RCC 7860 (cell line): ENCODE measurements at places on chromosomes 6 and 20.
A peak's percentile ranks its signal among the peaks of the same experiment; 100 is the strongest.

DNA sequence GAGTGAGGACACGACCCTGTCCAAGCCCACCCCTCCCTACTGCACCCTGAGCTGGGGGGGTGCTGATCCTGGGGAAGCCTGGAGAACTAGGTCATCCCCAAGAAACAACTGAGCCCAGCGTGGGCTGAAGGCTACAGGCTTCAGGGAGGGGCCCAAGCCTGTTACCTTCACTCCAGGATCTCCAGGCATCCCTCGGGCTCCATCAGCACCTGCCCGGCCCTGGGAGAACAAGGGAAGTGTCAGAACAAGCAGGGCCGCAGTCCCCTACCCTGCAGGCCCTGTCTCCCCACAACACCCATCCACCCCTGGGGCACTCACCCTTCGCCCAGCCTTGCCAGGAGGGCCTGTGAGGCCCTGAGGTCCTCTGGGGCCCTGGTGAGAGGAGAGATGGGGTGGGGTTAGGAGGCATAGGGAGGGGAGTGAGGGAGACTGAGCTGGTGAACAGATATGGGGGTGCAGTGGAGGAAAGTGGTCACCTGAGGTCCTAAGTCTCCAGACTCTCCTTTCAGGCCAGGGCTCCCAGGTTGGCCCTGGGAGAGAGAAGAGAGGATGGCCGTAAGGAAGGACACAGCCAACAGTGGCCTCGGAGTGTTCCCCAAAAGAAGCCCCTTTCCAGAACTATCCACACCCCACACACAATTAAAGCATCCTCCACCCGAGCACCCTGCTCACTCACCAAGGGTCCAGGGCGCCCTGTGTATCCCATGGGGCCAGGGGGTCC is 13.4 kb downstream of the COL11A2 start:
- no peak for DNase-seq

DNA sequence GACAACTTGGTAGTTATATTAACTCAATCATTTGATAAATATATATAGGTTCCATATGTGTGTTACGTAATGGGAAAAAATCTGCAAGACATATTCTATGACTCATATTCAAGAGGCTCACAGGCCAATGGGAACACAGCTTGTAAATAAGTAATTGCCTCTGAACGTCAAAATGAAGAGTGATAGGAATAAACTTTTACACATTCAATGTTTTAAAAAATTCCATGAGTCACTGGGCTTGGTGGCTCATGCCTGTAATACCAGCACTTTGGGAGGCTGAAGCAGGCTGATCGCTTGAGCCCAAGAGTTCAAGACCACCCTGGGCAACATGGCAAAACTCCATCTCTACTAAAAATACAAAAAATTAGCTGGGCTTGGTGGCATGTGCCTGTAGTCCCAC is 209.4 kb upstream of the MCHR2 start:
- DNase-seq: peak; percentile 95

GRCh38 chr20:34403063-34403827 is 40.2 kb downstream of the ITCH start:
- no peak for DNase-seq

- DNase-seq: no peak
These were observed 8.1 kb upstream of the RRBP1 start for GRCh38 chr20:17690144-17690543.

GRCh38 chr6:26272171-26272637 is 92.8 kb upstream of the BTN3A2 start:
- no peak for DNase-seq

DNA sequence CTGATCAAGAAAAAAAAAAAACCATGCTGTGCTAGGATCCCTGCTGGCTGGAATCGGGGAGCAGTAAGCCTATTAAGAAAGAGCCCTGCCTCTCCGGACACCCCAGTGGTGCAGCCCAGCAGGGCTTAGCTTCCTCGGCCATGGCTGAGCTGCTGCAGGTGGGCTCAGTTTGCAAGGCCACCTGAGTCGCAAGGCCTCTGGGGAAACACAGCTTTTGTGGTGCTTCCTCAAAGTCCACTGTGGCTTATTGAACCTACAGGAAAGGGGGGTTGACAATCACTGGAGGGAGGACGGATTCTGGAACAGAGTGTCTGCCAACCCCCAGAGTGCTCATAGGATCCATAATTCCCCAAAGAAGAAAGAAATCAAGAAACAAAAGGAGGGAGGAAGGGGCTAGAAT is 240.8 kb downstream of the SMOC2 start:
- DNase-seq: no peak

- no peak for DNase-seq
These were observed 122.7 kb downstream of the SNX5 start for GRCh38 chr20:17845701-17846475.

DNA sequence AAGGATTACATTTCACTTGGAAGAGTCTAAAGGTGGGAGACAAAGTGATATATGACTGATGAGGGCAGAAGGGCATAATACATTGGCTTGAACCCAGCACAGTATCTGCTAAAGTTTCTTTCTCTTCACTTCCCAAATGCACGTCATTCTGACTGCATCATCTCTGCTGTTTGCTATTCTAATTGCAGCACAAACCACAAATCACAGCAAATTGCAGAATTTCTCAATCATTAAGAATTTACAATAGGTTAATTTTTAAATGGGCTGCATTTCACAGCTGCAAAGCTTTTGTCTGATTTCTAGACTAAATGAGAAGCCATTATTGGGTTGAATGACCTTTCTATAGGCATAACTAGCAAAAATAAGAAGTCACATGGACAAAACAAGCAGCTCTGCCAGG is 337.0 kb downstream of the RNGTT start:
- DNase-seq: no peak

DNA sequence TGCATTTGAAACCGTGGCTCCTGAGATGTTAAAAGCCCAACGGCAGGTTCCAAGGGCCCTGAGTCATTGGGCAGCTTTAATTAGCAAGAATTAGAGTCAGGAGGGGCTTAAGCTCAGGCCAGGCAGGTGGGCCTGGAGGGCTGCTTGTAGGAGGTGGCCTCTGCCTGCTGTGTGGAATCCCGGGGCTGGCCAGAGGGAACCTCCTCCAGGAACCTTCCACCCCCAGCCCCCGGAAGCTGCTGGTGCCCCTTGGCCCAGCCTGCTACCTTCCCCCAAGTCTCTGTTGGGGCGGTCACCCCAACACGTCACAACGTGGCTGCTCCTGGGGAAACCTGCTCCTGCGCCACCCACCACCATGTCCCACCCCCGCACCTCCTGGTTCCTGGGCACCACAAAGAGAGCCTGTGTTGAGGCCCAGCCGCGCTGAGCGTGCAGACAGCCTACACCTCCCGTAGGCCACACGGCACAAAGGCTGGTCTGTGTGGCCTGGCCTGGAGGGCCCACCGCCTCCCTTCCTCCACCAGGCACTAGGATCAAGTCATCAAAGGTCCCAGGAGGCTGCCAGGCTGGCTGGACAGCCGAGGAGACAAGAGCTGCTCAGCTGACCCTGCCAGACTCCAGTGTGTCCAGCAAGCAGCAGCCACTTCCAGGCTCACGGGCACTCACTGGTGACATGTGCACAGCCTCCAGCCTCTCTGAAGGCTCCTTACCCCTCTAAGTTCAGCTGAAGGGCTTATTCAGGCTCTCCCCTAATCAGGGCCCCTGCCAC is 86.3 kb downstream of the SNX5 start:
- no peak for DNase-seq

DNA sequence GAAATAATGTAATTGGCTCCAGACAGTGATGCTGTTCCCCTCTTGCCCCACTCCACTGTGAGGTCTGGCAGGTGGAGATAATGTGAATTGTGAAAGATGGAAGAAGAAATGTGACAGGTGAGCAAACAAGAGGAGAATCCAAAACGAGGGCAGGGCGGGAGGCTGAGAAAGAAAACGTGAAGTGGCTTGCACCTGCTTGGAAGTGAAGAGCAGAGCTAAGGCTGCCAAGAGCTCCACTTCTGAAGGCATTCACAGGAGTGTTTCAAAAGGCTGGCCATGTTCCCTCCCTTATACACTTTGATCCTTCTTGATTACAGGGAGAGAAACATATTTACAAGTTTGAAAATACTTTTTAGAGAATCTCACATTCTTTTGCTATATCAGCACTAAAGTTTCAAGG is 359.4 kb downstream of the EPHA7 start:
- DNase-seq: no peak

DNA sequence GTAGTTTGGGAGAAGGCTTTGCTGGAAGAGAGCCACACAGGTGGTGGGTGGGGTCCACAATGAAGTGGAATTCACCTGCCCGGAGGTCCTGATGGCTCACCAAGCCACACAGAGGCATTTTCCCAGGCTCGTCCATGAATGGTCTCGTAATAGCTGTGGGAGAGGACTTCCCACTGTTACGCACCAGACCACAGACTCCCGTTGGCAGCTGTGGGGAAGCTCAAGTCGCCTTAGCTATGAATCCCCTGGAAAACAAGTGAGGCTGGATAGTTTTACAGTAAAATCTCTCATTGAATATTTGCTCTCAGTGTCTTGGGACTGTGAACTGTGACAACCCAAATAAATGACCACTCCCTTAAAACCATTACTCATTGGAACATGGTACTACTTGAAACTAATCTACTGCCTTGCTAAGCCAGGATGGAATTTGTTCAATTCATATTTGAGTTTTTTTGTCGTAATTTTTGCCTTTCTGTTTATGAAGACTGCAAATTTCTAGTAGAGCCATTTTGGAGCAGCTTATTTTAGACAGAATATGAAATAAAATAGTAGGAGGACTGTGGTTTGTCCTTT is 79.4 kb downstream of the JAG1 start:
- DNase-seq: peak; percentile 19

GRCh38 chr6:118788702-118789101 is 105.2 kb upstream of the ASF1A start:
- no peak for DNase-seq

DNA sequence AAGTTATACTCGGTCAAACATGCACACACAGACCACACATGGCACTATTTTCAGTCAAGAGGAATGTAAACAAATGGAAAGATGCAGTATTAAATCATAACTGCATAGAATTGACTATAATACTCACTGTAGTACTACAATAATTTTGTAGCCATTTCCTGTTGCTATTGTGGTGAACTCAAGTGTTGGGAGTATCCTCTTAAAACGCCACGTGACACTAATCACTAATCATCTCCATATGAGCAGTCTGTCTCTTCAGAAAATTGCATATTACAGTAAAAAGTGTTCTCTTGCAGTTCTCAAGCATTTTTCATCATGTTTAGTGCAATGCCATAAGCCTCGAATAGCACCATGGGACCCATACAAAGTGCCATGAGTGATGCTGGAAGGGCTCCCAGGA is 258.7 kb upstream of the ID4 start:
- DNase-seq: no peak

- no peak for DNase-seq
These were observed 37.9 kb upstream of the BEND6 start for GRCh38 chr6:56916849-56917551.

- DNase-seq: peak; percentile 5
These were observed 43.4 kb downstream of the NHSL1 start for GRCh38 chr6:138455746-138456400.

DNA sequence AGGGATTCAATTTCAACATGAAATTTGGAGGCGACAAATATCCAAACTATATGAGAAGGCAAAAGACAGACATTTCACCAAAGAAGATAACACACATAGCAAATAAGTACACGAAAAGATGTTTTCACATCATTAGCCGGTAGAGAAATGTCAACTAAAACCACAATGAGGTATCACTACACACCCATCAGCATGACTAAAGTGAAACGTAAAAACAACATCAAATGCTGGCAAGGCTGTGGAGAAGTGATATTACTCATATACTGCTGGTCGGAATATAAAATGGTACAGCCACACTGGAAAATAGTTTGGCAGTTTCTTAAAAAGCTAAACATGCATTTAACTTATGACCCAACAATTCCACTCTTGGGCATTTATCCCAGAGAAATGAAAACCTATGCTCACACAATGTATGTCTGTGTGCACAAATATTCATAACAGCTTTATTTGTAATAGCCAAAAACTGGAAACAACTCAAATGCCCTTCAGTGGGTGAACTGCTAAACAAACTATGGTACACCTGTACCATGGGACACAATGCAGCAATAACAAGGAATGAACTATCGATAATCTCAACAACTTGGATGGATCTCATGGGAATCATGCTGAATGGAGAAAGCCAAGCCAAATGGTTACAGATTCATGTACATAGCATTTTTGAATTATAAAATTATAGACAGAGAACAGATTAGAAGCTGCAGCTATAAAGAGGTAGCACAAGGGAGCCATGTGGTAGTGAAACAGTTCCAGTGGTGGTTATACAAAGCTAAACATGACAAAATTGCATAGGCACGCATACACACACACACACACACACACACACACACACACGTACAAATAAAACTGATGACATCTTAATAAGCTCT is 8.6 kb downstream of the ADAT2 start:
- DNase-seq: no peak

- DNase-seq: no peak
These were observed 4.8 kb downstream of the CST5 start for GRCh38 chr20:23874747-23875146.

DNA sequence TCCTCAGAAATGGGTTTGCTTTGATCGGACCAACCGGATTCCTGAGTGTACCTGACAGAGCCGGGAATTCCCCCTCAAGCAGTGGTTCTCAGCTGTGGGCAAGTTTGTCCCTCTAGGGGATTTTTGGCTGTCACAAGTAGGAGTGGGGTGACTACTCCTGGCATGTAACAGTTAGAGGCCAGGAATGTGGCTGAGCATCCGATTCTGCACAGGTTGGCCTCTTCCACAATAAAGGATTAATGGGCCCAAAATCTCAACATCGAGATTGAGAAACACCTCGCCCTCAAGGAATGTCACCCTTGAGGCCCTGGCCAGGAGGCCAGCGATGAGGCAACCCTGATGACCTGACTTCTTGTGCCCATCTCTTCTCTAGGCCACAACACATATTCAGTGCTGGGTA is 7.9 kb downstream of the AGPAT4 start:
- DNase-seq: peak; percentile 85

DNA sequence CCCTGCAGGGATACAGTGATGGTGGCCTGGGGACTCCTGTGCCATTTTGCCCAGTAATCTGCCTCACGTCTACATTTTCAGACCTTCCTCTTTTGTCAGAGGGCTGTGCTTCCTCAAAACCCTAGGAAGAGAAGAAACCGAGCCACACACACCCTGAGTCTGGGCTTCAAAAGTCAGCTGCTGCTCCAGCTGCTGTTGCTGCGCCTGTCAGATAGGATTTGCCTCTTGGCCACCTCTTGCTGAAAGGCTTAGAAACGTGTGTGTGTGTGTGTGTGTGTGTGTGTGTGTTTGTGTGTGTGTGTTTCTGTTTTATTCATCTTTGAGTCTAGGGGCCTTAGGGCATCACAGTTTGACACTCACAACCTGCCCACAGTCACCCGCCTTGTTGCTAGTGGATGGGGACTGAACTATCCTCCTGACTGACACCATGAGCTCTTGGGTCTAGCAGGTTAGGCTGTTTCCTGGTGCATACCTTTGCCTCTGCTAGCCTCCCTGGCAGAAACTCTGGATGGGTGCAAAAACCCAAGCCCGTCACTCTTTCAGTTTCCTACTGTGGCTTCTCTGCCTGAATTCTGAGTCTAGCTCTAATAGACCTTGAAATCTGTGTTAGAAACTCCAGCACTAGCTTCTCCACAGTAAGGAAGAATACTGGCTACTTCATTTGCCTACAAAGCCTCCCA is 94.9 kb upstream of the CEP85L start:
- DNase-seq: no peak

- DNase-seq: peak; percentile 70
These were observed 15.0 kb downstream of the ALDH8A1 start for GRCh38 chr6:134934793-134935485.

GRCh38 chr6:165854061-165854862 is 191.2 kb upstream of the PDE10A start:
- no peak for DNase-seq
